ENCODE measurements at places on chromosomes 13 and 19. TPM values are rescaled to one million over a fixed set of nuclear protein-coding genes. Genes with fewer than 3 reads are reported as not detected.

- no peak for DNase-seq
These were observed 9.7 kb downstream of the CTU1 start for GRCh38 chr19:51098365-51099046.

Gene NACC1
- 51.6 TPM for polyA plus RNA-seq

DNA sequence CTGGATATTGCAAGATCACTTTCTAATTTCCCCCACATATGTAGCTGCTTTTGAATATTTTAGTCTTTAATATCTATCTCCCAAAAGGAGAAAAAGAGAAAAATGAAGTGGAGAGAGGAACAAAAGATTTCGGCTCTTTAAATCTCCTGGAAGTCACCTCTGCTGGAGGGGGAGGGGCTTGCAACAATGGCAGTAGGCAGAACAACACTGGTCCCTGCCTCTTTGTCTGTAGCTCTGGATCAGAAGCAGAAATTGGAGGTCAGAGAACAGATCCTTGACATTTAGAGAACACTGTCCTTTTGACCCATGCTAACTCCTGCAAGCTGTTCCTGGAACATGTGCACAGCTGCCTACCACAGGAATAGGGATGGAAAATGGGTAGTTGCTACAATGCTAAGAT is 86.7 kb upstream of the GPR12 start:
- DNase-seq: no peak

DNA sequence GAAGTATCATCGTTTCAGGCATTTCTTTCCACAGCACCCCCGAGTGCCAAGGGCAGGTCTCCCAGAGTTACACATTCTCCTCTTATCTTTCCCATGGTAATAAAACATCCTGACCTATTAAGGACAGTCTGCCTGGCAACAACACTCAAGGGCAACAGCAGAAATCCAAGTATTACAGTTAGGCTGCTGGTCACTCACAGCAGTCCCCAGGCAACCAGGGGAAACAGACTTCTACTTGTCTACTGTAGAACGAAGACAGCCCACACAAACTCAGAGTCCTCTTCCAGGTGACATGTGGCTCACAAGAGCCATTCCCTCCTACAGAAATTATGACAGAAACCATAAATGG is 24.3 kb downstream of the RCBTB1 start:
- DNase-seq: peak; percentile 54

- DNase-seq: no peak
These were observed 328.9 kb downstream of the DIAPH3 start for GRCh38 chr13:59834801-59835200.

All from small intestine (tissue), 16 donors.